ENCODE measurements at places on chromosomes 7 and 10.

DNA sequence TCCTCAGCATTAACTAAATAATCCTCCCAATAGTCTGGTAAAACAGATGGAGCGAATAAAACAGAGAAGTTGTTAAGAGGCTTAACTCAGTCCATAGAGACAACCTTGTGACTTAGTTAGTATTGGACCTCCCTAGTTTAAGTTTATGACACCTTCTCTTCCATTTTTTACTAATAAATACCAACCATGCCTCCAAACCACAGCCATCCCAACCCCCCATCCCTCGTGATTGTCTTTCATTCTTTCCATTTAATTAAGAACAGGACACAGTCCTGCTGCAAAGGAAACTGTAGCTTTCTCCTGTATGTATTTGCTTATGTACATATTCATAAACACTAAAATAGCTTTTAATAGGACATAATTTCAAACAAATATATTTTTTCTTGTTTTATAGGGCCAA is 238.2 kb downstream of the SEMA3D start:
- peak; percentile 5 for DNase-seq

DNA sequence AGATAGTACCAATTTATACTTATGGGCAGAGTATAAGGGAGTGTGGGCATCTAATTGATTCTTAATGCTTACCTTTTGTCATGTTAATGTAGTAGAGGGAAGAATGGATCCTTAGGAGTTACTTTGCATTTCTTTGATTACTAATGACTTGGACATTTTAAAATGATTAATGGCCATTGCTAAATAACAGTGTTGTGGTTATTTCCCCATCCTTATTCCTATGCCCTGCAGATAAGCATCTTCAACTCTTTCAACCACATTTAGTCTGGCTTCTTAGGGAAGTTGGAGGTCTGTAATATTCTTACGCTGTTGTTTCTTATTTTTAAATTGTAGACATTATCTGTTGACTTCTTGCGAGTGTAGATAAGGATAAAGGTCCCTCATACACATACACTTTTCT is 37.2 kb downstream of the KAT6B start:
- DNase-seq: peak; percentile 21

DNA sequence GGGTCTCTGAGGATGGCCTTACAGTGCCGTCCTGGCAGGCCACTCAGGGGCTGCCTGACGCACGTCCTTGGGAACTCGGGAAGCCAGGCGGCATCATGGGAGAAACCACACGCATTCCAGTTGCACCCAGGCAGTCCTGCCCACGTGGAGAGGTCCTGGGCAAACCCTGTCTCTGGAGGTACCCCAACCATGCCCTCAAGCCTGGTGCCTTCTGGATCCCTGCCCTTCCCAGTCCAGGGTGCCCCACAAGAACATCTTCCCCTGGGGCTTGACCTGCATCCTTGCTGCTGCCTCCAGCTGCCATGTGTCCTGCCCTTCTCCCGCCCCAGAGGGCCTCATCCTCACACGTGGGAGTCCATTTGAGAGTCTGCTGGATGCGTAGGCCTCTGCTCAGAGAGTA is 200.3 kb upstream of the PPP2R2D start:
- DNase-seq: no peak

DNA sequence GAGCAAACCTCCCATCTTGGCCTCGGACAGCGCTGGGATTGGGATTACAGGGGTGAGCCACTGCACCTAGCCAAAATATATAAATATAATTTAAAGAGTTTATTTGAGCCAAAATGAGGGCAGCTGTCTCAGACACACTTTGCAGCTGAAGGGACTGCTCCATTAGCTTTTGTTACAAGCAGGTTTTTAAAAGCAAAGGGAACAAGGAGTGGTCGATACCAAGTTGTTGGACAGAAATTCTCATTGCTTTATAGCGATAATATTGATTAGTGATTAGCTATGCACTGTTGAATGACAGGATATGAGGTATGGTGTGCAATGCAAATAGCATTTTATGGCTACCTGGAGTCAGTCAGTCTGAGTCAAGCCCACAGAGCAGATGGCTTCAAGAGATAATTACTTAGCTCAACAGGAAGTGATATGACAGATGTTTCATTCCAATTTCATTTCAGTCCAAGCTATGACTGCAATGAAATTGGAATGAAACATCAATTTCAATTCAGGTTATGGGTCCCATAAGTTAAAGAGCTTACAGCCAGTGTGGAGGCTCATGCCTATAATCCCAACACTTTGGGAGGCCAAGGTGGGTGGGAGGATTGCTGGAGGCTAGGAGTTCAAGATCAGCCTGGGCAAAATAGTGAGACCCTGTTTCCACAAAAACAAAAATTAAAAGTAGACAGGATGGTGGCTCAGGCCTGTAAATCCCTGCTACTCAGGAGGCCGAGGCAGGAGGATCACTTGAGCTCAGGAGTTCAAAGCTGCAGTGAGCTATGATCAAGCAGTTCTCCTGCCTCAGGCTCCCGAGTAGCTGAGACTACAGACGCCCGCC is 23.1 kb downstream of the TYW1 start:
- DNase-seq: no peak

DNA sequence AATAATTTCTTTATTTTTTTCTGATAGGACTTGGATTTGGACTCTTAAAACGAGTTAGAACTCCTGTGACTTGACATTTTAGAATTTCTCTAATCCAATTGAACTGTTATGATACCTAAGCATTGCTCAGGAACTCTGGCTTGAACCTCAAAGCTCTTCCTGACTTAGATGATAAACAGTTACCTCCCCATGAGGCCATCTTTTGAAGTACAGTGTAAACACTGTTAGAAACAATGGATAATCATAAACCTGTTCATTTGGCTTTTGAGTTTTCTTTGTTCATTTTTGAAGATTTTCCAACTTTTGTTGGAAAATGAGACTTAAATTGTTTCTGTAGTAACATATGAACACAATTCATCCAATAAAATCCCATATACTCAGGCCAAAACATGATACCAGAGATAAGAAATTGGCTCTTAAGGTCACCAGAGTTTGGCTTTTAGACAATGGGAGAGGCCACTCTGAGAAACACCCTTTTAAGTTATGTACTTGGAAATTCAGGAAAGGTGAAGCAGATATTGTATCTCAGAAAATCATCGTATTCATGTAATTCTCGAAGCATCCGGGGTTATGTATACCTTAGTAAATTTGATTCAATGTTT is 59.6 kb downstream of the RUNDC3B start:
- DNase-seq: no peak

DNA sequence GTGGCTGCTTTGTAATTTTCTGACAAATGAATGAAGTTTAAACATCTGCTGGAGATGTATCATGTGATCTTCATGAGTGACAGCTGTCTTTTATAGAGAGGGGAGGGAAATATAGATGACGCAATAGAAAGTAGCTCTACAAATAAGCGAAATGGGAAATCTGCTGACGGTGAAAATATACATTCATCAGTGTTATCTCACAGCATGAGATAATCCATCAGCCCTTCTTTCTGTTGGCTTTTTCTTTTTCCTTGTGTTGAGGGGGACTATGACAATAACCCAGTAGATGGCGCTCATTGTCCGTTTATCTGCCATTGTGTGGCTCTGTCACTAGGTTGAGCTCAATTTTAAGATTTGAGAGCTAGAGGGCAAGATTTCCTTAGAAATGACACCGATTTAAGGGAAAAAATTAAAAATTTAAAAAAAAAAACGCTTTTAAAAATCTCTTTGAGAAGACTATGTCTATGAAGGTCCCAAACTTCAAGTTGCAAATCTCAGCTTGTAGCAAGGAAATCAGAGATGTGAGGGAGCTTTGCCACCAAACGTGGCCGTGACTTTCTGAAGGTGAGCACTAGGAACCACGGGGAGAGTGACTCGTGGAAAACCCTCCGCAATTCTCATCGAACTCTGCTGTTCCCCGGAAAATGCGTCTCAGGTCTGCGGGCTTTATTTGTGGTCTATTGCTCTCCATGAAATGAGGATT is 114.6 kb upstream of the SFMBT2 start:
- peak; percentile 86 for DNase-seq
